ENCODE measurements at places on chromosomes 7 and 10.

GRCh38 chr7:136845899-136846465 is 22.5 kb upstream of the CHRM2 start:
- DNase-seq = no peak

DNA sequence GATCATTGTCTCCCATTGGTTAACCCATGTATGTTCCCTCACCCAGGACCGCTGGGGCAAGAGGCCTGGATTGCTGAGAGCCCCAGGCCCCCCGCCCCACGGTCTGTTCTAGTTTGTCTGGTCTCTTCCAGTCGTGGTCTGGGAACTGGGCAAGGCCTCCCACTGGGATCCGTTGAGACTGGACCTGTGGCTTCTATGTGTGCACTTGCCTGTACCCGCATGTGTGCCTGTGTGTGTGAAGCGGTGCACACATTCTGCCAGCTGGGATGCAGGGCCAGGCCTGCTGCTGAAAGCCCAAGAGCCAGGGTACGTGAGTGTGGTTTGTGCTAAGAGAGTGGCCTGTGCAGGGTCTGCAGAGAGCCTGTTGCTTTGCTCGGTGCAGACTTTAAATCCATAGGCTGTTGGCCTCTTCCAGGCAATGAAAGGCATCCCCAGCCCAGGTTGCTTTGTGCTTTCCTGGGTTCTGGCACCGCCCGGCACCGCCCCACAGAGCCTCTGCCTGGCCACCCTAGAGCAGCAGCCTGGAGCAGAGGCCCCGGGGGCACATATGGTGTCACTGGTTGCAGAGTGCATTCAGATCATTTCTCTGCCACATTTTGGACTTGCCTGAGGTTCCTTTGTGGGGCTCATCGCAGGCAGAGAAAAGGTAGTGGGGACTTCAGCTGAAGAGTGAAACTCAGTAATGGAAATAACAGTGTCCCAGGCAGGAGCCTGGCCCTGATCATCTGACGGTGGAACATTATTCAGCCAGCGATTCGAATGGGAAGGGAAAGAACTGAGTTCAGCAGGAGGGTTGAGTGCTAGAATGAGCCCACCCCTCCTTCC is 215.5 kb downstream of the GLRX3 start:
- no peak for DNase-seq

DNA sequence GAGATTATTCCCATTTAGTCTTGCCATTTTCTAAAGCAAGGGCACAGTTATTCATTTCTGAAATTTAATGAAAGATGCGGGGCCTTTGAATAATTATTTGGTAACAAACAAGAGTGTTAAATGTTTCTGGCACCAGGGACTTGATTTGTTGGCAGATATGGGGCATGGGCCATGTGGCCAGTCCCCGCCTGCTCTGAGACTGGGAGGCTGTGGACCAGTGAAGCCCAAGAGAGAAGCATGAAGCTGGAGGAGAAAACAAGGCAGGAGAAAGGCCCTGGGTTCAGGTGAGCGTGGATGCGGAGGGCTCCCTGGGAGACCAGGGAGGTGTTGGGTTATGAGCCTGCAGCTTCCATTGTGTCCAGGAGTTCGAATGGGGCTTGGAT is 378.5 kb downstream of the TCERG1L start:
- DNase-seq = no peak

- no peak for DNase-seq
These were observed 1068.9 kb downstream of the TYW1 start for GRCh38 chr7:68065581-68065980.

GRCh38 chr10:113179265-113179664 is 229.2 kb downstream of the TCF7L2 start:
- DNase-seq = no peak

All from AG04450 (cell line).